GM12864 (cell line): ENCODE measurements at places on chromosomes 1 and 21.
A peak's percentile ranks its signal among the peaks of the same experiment; 100 is the strongest.

DNA sequence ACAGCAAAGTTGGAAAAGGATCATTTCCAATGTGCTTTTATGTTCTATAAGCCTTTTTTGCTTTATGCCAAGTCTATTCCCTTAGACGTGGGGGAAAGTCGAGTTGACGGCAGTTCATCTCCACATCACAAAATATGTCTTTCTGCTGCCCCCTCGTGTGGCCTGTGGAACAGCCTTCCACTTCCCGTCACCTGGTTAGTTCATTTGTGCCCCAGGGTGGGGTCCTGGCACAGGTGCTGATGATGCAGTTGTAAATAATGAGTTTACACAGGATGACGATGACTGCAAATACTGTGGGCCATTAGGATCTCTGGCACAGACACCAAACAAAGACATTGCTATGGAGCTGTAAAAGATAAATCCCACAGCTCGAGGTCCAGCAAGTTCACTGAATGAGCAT, 10.0 kb upstream of the OTUD3 start:
- DNase-seq = no peak

GRCh38 chr21:14569026-14569621, 23.0 kb upstream of the SAMSN1 start:
- no peak for DNase-seq

- no peak for DNase-seq
These were observed 39.0 kb upstream of the CD5L start for GRCh38 chr1:157880621-157881020.

DNA sequence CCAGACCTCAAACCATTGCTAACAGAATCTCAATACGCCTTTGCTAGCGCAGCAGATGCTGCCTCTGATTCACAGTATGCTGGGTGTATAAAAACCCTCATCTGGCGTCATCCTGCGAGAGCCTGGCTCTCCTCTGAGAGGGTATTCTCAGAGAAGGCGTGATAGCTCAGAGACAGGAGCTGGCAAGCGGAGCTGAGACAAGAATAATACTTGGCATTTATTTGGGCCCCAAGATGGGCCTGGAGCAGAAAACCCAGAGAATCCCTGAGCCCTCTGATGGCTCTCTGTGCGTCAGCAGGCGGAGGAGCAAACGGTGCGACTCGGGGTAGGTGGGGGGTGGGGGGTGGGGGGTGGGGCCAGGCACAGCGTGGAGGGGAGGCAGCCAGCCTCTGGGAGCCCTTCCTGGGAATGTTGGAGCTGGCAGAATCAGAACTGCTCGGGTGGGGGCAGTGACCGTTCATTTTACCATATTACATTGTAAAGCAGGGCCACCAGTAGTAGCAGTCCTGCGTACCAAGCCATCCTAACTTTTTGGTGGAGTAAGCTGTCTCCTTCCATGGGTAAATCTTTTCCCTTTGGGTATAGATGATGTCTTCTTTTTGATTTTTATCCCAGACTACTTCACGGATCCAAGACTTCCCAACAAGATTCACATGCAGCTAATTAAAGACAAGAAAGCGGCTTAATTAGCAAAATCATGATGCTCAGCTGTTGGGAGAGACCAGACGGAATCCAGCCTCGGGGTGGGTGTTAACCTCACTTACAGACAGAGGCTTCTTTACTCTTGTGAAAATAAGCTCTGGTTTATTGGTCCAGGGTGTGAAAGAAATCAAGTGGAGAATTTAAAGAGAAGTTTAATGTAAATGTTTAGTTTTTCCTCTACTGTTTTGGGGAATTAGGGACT, 7.1 kb downstream of the RIIAD1 start:
- DNase-seq = no peak

GRCh38 chr1:152189657-152190442, 30.8 kb upstream of the RPTN start:
- DNase-seq = peak; percentile 22

DNA sequence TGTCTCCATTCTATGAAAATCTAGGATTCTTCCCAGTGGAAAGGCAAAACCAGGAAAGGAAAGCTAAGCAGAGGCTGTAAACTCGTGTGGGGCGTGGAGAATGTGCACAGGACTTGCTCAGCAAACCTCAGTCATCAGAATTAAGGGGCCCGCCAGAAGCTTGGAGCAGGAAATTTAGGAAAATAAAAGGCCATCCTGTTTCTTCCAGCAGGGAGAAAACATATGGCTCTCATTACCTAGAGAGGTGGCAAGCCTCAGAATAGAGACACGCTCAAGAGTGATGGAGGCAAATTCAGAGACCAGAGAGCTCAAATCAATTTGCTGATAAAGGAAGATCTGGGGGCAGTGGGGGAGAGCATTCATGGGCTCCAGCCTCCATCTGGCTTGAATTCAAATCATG, 151.9 kb upstream of the KLHDC7A start:
- no peak for DNase-seq

DNA sequence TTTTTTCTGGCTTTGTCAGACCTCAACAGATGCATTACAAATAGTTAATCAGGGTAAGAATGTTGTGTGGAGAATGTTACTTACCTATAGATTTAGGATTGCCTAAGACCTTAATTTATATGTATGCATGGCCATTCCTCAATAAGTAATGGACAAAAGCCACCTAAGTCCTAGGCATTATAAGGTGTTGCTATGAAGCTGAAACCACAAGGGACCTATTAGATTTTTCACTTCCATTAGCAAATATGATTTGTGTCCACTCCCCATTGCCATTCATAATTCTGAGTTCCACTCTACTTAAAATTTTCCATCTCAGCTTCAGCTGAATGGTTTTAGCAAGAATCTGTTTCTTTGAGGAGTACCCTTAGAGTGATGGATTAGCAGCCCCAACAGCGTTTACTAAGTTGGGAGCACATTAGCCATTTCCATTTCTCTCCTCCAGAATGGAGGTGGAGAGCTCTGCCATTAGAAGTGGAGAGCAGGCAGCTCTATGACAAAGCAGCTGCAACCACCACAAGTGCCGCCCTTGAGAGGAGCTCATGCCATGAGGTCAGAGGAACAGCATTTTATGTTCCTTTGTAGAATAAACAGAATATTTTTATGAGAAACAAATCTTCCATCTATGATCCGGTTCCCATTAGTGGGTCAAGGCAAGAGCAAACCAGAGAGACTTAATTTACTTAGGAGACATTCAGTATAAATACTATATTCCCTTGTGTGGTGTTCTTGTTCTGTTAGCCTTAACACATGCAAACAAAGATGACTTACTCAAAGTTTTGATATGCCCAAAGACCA, 28.9 kb upstream of the C1orf87 start:
- no peak for DNase-seq

DNA sequence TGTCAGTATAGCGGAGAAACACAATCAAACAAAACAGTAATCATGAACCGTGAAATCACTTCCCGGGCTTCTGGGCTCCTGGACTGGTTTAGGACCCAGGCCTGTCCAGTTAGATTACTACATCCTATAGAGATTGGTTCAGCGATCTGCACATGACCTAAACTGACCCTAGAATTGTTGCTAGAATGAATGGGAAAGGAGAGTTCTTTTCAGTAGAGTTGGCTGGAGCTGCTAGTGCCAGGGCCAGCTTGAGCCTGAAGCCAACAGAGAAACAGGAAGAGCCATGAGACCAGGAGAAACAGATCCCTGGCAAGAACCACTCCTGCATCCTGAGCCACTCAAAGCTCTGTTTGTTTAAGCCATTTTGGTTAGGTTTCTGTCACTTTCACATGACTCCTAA, 474.3 kb upstream of the C1orf87 start:
- DNase-seq = no peak

DNA sequence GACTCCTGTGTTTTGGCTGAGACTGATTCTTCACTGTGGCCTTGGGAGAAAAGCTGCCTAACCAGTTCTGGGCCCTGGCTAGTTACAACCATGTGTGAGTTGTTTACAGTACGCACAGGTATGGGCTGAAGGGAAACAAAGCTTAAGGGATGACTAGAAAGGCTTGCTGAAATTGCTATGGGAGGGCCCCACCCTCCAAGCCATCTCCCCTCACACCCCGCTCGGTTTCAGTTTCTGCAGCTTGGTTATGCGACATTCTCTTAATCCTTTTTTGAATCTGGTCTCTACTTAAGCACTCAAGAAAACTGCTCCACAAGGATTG, 43.1 kb downstream of the PBX1 start:
- no peak for DNase-seq

DNA sequence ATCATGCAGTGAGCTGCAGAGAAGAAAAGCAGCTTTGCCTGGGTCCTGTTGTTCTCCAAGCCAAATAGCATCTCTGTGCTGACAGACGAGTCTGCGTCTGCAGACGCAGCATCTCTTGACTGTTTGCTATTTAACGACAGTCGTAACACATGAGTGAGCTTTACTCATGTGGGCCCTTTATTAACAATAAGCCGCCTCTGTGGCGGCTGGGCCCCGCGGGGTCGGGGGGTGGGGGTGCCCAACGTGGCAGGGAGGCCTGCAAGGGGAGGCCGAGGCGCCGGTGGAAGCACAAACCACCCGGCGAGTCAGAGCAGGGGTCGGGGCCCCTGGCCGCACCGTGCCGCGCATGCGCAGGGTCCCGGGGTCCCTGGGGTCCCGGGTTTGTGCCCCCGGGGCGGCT, 435.1 kb downstream of the KIF26B start:
- no peak for DNase-seq

GRCh38 chr1:45375104-45376090, 35.2 kb upstream of the MUTYH start:
- DNase-seq = no peak

GRCh38 chr1:223713546-223714420, 1.4 kb downstream of the CAPN2 start:
- no peak for DNase-seq

DNA sequence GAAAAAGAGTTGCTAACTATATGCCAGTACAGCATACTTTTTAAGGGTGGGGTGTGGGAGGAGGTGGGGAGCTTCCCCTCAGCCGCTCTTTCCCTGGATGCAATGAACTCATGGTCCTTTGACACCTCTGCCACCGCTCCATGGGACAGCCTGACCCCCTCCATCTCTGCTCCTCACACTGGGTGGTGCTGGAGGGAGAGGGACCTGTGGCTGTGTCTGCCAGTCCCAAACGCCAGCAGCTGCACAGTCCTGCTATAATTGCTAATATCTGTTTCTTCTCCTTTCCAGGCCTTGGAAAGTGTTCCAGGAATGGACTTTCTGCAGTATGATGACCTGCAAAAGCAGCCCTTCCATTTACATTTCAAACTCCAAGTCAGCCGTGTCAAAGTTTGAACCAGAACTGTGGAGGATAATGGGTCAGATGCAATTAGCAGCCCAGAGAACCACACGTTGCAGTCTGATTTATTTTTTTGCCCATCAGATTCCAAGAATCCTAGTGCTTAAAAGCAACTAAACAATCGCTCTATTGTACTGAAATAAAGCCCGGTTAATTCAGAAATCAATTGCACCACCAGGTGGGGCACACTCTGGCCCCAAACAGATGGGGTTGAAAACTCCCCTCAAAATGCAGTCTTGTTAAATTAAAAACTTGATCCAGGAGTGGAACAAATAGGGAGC, 160.7 kb upstream of the LMO4 start:
- DNase-seq = no peak

GRCh38 chr1:154747740-154748404, 122.2 kb downstream of the KCNN3 start:
- DNase-seq = no peak
